ENCODE measurements at places on chromosomes 7 and 10. TPM values are rescaled to one million over a fixed set of nuclear protein-coding genes. Genes with fewer than 3 reads are reported as not detected.

SPAM1 gene
- polyA plus RNA-seq: not detected

COL28A1 gene
- 1.1 TPM for polyA plus RNA-seq

DNA sequence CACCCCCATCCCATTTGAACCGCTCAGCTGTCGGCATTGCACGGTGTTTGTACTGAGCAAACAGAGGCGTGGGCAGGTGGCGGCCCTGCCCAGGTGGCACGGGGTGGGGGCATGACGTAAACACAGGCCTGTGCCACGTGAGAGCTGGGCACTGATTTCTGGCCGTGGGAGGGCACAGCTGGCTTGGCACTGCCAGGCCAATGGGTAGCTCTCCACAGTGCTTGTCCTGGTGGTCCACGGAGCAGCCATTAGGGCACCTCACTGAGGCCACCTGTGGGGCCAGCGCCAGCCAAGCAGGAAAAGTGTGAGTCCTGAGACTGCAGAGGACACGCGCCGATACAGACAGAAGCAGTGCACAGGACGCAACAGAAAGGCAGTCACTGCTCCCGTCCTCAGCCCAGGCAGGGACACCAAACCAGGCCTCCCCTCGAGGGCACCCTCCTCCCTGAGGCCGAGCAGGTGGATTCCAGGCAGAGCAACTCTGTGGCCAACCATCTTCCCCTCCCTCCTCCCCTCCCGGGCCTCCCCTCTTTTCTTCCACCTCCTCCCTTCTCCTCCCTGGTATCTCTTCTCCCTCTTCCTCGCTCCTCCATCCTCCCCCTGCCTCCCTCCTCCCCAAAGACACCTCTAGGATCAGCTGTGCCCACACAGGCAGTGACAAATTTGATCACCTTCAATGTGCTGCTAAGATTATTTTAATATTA lies 258.7 kb downstream of the ELFN1 start:
- DNase-seq: no peak

- no peak for DNase-seq
These were observed 683.7 kb upstream of the LRRN3 start for GRCh38 chr7:110407242-110407641.

GRCh38 chr10:3057946-3058345 lies 9.4 kb upstream of the PFKP start:
- DNase-seq: no peak

DNA sequence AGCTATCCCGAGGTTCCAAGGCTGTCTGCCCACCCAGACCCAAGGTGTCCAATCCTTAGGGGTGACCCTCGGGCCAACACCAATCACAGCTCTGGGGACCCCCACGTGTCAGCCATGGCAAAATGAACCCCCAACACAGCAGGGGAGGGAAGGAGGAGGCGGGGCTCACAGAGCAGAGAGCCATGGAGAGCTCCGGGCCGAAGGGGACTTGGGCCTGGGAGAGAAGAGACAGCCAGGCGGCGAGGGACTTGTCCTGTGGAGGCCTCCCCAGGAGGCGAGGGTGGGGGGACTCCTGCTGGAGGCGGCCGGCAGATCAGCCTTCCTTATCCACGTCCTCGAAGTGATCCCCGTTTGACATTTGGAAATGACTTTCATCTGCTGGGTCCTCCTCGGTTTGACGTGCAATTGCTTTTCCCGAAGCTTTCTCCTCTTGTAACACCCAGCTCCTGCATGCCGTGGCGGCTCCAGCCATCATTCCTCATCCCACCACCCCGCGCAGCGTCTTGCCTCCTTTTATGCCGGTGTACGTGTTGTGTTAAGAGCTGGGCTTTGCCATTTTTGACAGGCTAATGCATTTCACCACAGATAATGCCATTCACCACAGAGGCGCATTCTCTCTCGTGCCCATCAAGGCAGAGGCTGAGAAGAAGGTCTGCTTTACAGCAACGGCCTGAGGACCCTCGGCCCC lies 337.4 kb downstream of the DNAJB6 start:
- DNase-seq: no peak

GRCh38 chr10:74901301-74901700 lies 74.9 kb downstream of the KAT6B start:
- no peak for DNase-seq

GRCh38 chr10:78408671-78409472 lies 375.2 kb downstream of the RPS24 start:
- no peak for DNase-seq

DNA sequence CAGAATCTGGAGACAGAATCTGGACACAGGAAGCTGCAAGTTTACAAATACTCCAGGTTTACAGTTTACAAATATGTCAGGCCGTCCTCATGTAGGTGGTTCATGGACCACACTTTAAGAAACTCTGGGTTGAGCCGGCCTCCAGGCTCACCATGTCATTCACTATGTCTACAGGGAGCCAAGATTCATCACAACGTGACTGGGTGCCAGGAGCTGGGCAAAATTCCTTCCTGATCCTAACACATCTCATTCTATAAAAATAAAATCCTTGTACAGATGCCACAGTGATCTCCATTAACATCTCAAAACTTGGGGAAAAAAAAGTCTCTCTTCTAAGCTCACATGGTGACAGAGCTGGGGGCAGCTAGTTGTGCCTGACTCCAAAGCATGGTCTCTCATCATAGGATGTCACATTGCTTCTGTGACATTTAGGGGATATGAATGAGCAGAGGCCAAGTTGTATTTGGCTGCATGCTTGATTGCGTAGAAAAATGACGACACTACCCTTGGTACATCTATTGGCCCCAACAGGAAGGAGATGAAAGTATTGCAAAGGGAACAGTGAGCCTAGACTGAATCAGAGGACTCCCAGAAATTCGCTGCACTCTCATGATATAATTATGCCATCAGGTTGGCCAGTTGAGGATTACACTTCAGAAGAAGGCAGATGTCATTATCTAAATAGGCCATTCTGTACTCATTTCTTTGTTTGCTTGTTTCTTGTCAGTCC lies 35.9 kb downstream of the MTURN start:
- no peak for DNase-seq

- no peak for DNase-seq
These were observed 580.5 kb downstream of the AUTS2 start for GRCh38 chr7:70178787-70179186.

TMEM176A gene
- polyA plus RNA-seq: 21.5 TPM

- DNase-seq: no peak
These were observed 67.7 kb downstream of the ST8SIA6 start for GRCh38 chr10:17386616-17387075.

- DNase-seq: no peak
These were observed 55.0 kb downstream of the GNAI1 start for GRCh38 chr7:80189638-80190037.

DNA sequence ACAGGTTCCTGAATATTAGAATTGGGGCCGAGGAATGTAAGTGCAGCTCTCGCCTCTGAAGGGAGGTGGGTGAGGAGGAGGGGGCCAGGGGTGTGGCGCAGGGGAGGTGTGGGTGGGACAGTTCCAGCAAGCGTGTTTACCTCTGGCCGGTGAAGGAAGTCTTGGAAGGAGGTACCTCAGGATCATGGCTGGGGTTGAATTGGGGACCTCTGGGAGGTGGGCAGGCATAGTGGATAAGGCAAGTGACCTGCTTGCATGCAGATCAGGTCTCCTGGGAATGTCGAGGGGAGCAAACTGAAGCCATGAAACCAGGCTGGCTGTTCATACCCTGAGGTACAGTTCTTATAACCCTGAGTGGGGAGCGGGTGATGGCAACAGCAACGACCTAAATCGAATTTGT lies 2.0 kb downstream of the ZNF775 start:
- no peak for DNase-seq

- no peak for DNase-seq
These were observed 10.3 kb upstream of the KCNK18 start for GRCh38 chr10:117186832-117187615.

DNA sequence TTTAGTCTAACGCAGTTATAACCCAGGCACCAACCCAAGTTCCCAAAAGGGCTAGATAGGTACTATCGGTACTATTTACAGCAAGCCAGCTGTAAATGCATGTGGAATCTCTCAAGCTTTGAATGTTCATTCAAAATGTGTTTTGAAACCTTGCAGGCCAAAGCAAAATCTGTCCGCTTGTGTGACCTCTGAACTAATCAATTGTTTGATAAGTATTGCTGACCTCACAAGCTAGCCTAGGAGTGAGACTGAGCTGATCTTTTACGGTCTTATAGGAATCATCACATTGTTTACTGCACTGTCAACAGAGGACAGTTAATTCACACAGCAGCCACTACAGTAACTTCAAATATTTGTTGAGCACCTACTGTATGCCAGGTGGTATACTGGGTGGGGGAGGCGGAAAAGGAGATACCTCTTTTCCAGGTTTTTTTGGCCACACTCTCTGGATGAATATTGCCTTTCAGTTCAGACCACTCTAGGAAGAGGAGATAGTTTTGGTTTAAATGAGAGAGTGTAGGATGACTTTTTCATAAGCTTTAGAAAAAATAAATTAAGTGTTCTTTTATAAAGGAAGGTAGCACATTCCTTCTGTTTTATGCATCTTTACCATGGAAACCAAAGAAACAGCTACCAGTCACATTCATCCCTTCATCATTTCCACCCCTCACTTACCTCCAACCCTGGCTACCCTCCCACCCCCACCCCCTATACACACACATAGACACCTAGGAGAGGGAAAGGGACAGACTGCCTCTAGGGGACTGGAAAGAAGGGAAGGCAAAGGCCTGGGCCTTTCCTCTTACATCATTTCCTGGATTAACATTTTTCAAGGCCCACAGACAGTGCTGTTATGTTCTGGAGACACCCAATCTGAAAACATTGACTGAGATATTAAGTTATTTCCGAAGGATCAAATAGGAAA lies 2.4 kb downstream of the PAPSS2 start:
- DNase-seq: no peak

GRCh38 chr7:48244864-48245271 lies 73.6 kb downstream of the ABCA13 start:
- peak; percentile 23 for DNase-seq

GRCh38 chr7:19390795-19391194 lies 245.6 kb upstream of the FERD3L start:
- DNase-seq: no peak

CSTF2T gene
- 36.3 TPM for polyA plus RNA-seq

SOSTDC1 gene
- 6.1 TPM for polyA plus RNA-seq

BAMBI gene
- 1.8 TPM for polyA plus RNA-seq

DNA sequence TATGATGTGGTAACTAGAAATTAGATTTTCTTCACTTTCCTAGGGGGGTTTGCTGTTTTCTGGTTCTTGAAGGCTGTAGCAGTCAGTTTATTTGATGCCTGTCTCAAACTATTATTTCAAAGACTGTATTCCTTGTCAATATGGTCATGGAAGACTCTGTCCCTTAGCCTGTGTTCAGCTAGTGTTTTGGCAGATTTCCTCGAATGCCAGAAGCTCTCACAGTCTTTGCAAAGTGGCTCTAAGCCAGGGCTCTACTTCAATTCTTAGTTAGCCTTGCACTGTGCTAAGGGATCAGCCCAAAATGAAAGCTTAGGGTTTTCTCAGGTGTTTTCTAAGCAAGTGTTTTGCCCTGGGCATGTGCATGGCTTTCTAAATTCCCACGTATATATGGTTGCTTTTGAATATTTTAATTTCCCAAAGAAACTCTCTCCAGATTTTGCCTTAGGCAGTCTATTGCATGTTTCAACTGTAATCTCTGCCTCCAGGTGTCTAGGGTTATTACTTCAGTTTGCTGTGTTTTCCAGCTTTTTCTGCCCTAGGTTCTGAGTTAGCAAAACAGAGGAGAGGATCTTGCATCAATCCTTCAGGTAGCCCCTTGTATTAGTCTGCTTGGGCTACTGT lies 7.2 kb upstream of the C1GALT1 start:
- DNase-seq: no peak

- DNase-seq: no peak
These were observed 35.9 kb downstream of the ITGB1 start for GRCh38 chr10:32922170-32922569.

Data from hindlimb muscle (tissue), 1 donor.